ENCODE measurements at places on chromosomes 11 and 22.

- no peak for DNase-seq
Measured at GRCh38 chr11:64400102-64400501, 41.1 kb downstream of the RPS6KA4 start.

DNA sequence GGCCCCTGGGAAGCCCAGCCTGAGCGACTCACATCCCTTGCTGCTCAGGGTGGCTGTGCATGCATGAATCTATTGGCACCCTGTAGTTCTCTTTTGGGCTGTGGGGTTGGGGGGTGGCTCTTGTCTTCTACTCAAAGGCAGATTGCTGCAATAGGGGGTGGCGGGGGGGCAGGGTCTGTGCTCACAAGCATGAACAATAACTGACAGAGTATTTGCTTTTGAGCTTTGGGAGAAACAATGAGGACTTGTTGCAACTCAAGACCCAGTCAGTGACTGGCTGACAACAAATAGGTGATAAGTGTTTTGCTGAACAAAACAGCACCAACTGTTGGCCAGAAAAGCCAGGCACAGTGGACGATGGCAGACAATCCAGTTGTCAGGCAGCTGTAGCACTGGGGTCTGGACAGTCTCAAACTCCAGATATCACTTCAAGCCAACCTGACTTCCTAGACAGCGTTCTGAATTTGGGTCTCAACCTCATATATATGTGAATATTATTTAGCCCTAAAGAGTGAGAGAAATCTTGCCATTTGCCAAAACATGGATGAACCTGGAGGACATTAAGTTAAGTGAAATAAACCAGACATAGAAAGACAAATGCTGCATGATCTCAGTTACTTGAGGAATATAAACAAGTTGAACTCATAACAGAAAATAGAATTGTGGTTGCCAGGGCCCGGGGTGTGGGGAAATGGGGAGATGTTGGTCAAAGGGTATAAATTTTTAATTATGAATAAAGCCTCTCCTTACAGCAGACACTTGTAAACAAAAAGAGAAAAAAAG is 61.7 kb downstream of the ME3 start:
- DNase-seq: no peak

DNA sequence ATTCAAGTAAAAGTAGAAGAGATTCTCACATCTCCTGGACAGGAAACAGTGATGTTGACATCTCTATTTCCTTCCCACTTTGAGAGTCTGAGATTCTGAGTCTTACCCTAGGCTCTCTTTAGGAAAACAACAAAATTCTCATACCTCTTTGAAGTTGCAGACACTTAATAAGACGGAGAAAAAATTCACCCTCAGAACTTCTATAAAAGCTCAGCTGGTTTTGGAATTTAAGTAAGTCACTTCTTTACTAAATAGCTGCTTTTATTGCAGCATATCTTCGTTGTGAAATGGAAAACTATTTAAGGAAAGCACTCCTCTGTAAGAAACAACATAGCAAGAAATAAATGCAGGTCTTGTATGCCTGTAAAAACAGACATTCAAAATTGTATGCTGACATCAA is 79.1 kb downstream of the MSANTD4 start:
- no peak for DNase-seq

GRCh38 chr11:75530577-75530976 is 4.8 kb upstream of the GDPD5 start:
- DNase-seq: no peak

GRCh38 chr22:39177456-39177775 is 24.9 kb upstream of the CBX7 start:
- no peak for DNase-seq

DNA sequence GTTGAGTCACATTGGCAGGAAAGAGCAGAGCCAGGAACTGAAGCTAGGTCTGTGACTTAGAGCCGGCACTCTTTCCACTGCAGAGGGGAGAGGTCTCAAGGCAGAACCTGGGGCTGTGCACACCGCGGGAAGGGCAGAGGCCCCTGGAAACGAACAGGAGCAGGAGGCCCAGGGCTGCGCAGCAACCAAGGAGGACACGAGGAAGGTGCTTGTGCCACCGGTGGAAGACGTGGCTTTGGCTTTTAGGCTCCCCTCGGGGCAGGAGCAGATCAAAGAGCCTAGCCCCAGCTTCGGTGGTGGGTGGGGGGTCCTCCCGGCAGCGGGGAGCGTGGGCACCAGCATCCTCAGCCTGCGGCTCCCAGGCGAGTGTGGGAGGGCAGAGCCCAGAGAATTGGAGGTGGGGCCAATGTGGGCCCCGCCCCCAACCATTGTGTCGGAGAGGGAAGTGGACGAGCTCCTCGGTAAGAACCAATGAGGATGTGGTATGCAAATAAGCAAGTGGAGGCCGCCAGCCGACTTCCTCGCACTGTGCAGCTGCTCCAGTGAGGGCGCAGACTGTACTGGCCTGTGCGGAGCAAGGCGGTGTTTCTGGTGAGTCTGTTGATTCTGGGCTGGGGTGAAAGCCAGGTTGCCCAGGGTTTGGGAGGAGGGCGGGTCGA is at the start of gene CCDC116:
TSS of gene CCDC116 (plus strand) at position 524 of the 659 bp plus-strand sequence. CDS start 422 bp downstream, outside the sequence.
- DNase-seq: peak; percentile 82

DNA sequence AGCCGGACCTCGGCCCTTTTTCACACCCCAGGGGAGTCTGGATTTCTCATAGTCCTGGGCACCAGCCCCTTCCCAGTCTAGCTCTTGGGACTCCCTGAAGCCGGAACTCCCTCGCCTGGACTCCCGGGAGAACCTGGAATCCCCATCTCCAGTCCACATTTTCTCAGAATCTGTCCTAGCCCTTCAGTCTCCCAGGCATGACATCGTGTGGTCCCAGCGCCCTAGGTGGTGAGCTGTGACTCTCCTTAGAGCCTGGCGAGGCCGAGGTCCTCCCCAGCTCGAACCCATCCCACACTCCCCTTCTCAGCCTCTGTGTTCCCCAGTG is 673 bp upstream of the DUSP18 start:
- DNase-seq: no peak

GRCh38 chr11:41281131-41281742 is 178.2 kb downstream of the LRRC4C start:
- DNase-seq: no peak

- DNase-seq: no peak
Measured at GRCh38 chr11:66877588-66878385, 20.9 kb downstream of the LRFN4 start.

DNA sequence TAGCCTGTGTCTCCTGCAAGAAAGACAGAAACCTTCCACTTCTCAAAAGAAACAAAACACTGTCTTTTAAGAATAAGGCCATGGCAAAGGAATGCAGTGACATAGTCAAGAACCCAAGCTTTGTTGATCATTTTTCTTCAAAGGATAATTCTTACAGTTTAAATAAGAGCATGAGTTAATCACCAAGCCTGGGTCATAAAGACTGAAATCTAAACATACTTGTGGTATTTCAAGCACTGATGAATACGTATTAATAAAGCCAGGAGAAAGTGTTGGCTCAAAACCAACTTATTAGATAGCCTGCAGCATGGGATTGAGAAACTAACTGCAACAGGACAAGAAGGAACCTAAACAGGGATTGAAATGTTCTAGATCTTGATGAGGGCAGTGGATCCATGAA is 143.3 kb upstream of the MTNR1B start:
- no peak for DNase-seq

DNA sequence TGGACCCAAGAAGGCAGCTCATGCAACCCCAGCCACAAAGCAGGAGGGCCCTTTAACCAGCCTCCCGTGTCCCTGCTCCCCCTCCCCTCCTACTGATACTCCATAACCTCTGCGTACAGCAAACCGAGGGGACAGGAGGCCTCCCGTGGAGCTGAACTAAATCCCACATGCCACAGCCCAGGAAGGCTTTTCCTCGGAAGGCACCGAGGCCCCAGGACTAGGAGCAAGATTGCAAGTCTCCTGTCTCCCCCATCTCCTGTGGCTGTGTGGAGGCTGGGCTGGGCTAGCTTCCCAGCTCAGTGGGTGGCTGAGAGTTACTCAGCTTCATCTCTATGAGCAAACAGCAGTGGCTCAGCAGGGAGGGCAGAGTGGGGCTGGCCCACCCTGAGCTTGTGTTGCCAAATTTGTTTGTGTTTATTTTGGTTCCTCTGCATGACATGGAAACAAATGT is 62.7 kb upstream of the NECTIN1 start:
- no peak for DNase-seq

- no peak for DNase-seq
Measured at GRCh38 chr22:21858025-21858764, 9.2 kb downstream of the MAPK1 start.

DNA sequence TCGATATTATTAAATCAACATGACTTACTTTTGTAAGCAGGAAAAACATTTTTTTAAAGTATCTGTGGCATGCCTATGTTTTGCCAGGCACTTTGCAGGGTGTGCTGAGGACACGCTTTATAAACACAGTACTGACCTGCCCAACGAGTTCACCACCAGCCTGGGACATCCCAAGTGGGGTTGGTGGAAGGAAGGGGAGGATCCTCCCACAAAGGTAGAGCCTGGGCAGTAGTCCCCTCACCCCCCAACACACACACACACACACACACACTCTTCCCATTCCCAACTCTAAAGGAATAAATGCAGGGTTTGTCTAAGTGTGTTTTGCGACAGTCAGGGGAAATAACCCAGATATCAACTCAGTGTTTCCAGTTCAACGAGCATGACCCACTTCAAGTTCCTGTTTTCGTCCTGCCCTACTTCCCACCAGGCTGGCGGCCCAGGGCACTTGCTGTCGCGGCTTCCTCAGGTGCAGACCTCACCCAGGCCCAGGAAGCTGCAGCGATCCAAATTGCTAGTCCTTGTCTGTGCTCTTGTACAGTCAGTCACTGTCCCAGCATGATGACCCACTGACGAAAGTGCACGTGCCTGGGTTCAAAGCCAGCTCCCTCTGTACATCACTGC is 3.1 kb downstream of the CERK start:
- DNase-seq: no peak

- DNase-seq: no peak
Measured at GRCh38 chr11:47726118-47726442, 10.9 kb upstream of the AGBL2 start.

- DNase-seq: peak; percentile 34
Measured at GRCh38 chr11:64060861-64061444, 25.2 kb downstream of the FLRT1 start.

GRCh38 chr22:44782363-44782963 is 30.1 kb downstream of the ARHGAP8 start:
- no peak for DNase-seq

DNA sequence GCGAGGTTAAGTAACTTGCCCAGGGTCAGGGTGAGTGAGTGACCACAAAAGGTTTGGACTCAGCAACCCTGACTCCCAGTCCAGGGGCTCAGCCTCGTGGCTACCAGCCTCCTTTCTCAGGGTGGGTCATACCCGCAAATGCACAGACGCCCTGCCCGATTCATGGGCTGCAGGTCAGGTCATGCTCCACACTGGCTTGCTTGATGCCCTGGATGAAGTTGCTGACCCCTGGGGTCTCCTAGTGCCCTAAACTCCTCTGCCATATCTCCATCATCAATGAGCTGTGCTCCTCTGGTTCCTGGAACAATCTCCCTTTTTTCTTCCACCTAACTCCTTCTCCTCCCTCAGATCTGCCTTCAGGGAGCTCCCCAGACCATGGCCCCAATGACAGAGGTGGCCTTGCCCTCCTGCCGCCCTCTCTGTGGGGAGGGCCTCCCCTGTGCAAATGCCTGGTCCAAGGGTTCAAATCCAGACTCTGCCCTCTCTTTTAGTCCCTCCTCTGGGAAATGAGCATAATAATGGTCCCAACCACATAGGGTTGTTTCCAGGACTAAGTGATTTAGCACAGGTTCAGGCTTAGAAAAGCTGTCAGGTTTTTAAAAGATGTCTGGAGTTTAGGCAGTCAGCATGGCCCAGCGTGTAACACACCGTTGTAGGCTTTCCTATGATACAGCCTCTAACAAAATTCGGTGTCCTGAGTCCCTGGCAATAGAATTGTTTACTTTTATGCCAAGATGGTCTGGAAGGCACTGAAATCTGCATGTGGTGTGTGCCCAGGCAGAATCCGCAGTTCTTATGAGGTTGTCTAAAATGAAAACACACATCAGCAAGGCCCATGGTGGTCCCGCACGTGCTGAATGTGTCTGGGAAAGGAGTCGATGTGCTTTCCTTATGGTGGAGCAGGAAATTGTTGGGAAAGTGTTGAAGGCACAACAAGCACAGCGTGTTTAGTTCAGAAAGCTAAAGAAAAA is 63.6 kb downstream of the CD82 start:
- DNase-seq: peak; percentile 42

DNA sequence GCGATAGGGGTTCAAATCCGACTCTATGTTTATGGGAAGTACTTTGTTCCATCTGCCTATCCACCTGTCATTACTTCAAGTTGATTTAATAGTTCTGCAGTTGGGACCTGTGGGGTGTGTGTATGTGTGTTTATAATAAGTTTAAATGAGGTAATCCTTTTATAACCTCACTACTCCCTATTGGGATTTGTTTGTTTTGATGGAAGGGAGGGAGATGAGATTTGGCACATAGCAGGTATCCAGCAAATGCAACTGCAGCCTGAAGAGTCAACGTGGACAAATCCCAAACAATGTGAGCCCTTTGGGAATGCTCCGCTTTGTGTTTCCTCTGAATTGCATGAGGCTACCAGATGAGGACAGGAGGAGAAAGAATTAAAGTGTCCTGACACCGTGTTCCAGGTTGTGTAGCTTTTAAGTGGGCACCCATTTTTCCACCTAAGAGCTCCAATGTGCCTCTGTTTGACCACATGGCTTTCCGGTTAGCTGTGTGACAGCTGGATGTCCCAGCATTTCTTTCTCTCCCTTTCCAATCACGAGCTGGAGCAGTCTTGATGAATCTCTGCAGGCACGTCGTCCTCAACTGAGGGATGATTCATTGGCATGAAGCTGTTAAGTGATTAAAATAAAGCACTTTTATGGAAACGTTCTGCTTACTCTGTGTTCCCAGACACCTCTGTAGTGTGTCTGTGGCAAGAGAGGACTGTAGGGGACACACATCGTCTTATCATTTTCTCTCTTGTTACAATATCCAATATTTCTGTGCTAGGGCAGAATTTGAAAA is 610.7 kb downstream of the NTM start:
- no peak for DNase-seq

- no peak for DNase-seq
Measured at GRCh38 chr11:36014898-36015665, 71.2 kb downstream of the LDLRAD3 start.

GRCh38 chr11:1060852-1061616 is 13.6 kb upstream of the MUC2 start:
- no peak for DNase-seq

DNA sequence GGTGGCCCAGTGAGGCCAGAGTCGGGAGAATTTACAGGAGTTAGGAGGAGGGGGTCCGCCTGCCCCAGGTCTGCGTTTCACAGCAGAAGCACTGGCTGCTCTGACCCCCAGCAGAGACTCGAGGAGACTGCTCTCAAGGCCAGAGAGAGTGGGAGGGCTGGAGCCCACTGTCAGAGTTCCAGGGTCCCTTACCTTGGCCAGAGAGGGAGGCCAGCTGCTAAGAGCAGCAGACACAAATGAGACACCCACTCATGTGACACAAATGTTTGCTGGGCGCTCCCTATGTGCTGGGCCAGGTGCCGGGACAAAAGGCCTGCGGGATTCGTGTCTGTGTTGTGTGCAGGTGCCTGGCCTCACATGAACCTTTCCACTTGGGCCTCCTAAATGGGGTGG is 2.8 kb upstream of the TNFRSF13C start:
- no peak for DNase-seq

GRCh38 chr11:102226702-102227490 is 90.4 kb upstream of the BIRC3 start:
- no peak for DNase-seq
